Stimulated activated CD8-positive, alpha-beta memory T cell treated with anti-CD3 and anti-CD28 coated beads, Interleukin-7, amount 100 ng/mL, for 48 hours (primary cell): ENCODE measurements at places on chromosomes 1 and 21.

DNA sequence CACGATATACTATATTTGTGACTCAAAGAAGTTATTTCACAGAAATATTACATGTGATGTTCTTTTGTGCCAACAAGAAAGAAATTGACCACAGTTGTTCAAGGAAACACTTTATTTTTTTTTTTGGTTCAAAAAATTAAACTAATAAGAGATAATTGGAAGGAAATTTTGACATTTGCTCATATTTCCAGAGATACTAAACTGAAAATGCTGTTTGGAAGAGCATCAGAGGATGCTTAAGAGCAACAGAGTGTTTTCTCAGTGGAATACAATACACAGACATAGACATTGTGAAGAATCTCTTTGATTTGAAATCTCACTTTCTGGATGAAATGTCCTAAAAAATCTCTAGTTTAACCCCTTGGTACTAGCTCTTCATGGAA, 760.4 kb upstream of the CXADR start:
- DNase-seq = no peak

DNA sequence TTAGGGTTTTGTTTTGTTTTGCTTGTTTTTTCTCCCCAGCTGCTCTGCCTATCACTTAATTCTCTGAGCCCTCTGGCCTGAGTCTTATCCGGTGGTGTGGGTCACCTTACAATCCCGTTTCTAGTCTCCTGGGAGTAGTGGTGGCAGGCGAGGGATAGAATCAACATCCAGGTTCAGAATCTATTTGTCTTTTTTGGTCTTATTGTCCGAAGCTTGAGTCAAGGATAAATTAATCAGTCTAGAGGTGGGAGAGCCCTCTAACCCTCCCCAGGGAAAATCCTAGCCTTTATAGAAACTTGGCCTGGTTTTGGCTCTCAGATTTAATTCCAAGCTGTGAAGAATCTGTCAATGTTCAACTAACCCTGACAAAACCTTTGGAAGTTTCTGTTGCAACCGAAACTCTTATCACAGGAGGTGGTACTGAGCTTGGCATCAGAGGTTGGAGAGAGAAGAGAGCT, 246.3 kb downstream of the FGGY start:
- no peak for DNase-seq

- DNase-seq = no peak
Measured at GRCh38 chr1:180211860-180212229, 18.2 kb upstream of the LHX4 start.

DNA sequence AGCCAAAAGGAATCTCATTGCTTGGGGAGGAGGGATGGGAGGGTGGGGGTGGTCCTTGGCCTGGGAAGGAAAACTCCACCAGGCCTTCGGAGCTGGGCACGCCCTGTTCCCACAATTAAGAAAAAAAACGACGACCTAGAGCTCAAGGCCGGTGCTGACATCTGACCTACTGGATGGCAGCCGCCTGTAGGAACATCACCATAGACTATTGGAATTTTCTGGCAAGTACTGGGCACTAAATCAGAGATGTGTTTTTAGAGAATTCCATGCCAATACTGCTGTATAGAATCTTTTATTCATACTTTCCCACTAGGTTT, 729 bp downstream of the NADK start:
- DNase-seq = no peak

GRCh38 chr1:156656806-156657740, 15.2 kb downstream of the BCAN start:
- no peak for DNase-seq

GRCh38 chr1:53578358-53578757, 119.2 kb downstream of the DMRTB1 start:
- no peak for DNase-seq

- DNase-seq = no peak
Measured at GRCh38 chr1:217553949-217554509, 76.9 kb downstream of the GPATCH2 start.

- no peak for DNase-seq
Measured at GRCh38 chr21:41924368-41924754, 29.5 kb downstream of the C2CD2 start.

DNA sequence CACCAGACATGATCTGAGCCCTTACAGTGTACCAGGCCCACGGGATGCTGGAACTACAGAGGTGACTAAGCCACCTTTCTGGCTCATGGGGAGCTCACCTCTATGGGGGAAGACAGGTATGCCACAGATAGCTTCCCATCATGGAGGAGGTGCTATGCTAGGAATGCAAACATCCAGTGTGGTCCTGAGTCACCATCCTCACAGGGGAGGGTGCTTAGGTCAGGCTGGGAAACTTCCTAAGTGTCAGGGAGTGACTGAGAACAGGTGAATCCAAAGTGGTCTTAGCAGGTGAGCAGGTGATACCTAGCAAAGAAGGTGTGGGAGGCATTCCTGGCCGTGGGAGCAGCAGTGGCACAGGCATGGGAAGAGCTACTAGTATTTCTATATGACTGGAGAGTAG, 8.6 kb upstream of the RASSF5 start:
- DNase-seq = no peak

DNA sequence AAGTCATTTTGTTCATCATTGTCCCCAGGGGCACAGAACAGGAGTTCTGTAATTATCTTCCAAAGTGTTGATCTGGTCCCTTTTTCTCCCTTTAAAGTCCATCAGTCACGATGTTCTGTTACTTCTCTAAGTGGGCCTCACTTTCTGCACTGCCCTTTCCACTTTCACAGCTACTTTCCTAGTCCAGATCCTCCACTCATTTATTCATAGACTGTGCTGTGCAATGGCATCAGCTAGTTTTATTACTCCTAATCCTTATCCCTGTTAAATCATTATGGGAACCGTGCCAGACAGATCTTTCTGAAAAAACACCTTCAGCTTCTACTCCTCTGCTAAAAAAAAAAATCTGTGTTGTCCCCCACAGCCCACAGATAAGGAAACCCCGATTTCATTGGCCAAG, 64.0 kb upstream of the BCL10 start:
- DNase-seq = no peak

DNA sequence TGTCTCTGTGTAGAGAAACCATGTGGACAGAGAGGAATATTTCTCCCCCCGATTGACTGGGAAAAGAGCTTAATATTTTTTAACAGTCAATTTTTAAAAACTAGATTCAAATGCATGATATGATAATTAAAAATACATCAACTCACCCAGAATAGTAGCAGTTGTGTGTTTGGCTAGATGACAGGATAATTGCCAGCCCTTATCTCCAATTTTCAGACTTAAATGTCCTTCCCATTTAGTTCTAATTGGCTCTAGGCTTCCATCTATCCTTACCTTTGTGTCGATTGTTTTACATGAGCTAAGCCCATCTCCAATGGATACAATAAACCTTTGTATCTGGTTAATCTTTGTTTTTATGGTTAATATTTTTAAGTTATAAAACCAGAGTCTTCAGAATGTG, 23.9 kb upstream of the KIAA0040 start:
- DNase-seq = no peak

DNA sequence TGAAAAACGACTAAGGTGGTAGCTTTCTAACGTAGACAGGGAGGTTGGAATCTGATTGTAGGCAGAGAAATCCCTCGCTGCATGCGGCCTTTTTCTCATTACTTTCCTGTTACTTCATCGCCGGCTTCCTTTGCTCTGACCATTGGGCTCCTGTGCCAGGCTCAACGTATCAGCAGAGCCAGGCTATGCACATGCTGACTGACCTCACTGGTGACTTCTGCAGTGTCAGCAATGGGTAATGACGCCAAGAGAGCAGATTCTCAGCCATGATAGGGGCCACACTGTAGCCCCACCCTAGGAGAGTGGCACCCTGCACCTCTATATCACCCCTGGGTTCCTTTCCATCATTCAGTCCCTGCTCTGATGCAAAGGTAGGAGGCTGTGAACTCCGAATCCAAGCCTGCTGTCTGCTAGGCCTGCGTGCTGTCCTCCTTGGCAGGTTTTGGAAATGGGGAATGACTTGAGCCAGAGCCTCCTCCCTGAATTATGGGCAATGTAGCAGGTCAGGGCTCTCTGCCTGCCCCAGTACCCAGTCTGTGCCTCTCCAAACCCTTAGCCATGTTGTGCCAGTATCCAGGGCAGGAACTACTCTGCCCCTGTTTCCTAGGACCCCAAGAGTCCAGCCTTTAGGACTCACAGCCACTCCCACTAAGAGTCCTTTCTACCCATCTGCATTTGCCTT, 11.4 kb downstream of the PPFIA4 start:
- no peak for DNase-seq
